ENCODE measurements at places on chromosomes 1 and 21.
A peak's percentile ranks its signal among the peaks of the same experiment; 100 is the strongest.

GRCh38 chr1:91699339-91699974 is 186.5 kb downstream of the TGFBR3 start:
- no peak for DNase-seq

DNA sequence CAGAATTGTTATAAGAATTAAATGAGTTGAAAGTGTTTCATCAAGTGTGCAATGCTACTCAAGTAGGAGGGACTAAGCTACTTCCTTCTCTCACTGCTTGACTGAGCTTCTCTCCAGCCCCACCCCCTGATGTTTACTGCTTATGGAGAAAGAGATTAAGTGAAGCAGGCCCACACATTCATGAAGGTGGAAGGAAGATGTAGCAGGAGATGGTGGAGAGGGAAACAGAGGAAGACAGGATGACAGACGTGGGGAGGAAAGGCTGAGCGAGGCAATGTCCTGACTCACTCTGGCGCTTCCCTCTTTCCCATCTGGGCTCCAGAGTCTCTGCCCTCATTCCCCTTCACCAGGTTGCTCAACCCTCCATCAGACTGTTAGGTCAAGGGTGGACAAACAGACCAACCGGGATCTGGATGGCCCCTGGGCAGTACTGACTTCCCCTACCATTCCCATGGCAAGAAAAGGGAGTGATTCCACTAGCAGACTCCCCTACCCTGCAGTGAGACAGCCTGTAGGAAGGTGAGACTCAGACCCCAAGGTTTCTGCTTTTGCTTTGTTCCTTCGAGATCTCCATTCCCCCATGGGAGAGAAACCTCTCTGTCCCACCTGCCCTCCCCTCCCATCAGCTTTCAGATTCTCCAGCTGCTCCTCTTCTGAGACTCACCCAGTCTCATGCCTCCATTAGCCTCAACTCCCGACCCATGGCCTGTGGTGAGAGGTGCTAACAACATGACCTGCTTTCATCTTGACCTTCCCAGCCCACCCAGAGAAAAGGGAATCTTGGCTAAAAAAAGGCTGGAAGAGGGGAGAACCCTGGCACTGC is 3.1 kb upstream of the ARHGEF2 start:
- DNase-seq: peak; percentile 47

DNA sequence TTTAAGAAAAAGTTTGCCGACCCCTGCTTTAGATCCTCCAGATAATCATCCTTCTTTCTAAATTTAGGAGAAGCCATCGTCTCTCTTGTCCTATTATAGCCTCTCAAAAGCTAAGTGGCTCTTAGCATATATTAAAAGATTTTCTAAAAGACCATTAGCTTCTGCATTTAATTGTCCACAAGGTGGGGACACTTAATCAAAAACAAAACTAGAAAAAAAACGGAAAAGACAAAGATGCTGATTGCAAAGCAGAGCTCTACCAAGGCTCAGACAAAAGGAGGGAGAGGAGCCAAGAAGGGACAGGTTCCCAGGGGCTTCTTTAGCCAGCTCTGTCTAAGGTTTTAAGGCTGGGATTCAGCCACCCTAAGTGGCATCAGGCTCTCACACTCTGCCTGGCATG is 128.3 kb upstream of the HMGB4 start:
- DNase-seq: no peak

DNA sequence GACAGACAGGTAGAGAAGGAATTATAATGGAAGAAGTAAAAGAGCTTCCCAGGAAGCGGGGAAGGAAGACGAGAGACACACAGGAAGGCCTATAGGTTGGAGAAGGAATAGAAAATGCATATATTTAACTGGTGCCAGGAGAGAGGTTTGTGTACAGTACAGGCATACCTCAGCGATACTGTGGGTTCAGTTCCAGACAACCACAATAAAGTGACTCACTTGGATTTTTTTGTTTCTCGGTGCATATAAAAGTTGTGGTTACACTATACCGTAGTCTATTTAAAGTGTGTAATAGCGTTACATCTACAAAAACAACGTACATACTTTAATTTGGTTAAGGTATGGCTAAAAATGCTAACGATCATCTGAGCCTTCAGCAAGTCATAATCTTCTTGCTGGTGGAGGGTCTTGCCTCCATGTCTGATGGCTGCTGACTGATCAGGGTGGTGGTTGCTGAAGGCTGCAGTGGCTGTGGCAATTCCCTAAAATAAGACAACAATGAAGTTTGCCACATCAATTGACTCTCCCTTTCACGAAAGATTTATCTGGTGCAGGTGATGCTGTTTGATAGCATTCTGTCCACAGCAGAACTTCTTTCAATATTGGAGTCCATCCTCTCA is 16.0 kb downstream of the YARS1 start:
- DNase-seq: no peak

- DNase-seq: no peak
Observed at GRCh38 chr1:153968408-153968807, 706 bp downstream of the CREB3L4 start.

DNA sequence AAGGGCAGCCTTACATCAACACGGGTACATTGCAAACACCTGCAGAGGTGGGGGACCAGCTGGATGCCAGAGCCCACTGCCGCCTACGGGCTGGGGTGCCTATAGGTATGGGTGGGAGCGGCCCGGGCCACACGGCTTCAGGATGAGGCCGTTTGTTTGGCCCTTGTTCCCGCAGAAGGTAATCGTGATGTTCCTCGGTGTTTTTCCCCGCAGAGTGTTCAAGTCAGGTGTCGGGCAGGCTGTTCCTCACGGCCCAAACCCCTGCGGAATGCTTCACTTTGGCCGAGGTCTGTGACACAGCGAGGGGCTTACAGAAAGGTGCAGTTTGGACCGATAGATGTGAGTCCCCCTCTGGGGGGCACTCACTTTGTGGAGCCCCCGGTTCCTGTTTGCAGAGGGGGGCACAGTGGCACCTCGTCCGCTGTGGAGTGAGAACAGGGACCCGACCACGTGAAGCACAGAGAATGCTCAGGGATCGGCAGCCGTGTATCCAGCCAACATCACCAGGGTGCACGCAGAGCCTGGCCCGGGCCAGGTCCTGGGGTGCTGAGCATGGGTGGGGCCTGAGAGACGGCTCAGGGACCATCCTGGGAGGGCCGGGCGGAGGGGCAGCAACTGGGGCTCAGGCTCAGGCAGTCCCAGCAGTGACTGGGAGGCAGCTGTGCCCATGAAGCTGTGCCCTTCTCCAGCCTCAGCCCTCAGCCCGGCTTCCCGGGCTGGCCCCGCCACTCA is 453 bp upstream of the TTLL10 start:
- peak; percentile 29 for DNase-seq

- no peak for DNase-seq
Observed at GRCh38 chr1:170407581-170407980, 124.4 kb upstream of the GORAB start.

DNA sequence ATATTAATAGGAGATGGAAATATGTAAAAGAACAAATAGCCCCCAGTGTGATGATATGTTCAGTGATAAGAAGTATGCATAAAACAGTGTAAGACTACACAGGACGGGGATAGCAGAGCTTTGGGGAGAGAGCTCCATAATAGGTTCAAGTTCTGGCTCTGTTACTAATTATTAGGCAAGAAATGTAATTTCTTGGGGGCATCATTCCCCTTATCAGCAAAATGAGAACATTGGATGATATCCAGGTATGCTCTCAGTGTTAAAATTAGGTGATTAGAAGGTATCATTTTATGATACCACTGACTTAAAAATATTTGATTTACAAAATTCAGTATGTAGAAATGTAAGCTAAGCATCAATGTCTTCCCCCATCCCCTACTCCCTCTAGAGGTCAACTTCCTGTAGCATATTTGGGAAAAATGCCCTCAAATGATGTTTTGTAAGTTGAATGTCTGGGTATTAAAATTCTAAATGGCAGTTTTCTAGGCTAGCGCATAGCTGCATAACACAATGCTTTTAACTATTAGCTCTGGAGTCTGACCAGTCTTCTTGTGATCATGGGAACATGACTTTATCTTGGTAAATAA is 585.7 kb upstream of the CAMK1G start:
- no peak for DNase-seq

DNA sequence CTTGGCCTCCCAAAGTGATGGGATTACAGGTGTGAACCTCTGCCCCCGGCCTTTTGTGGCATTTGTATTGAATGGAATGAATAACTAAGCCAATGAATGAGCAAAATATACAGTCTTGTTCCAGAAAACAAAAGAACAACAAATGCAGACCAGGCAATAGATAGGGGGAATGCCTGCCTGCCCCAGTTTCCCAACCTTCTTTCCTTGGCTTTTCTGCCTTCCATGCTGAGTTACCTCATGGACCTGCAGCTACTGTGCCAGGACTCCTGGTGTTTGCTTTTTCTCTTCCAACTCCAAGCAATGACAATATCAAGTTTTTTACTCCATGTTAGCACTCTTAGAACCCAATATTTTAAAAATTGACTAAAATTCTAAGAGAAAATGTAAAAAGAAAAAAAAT is 58.6 kb upstream of the BACH1 start:
- no peak for DNase-seq

GRCh38 chr21:36510911-36511310 is 31.0 kb upstream of the CLDN14 start:
- no peak for DNase-seq

DNA sequence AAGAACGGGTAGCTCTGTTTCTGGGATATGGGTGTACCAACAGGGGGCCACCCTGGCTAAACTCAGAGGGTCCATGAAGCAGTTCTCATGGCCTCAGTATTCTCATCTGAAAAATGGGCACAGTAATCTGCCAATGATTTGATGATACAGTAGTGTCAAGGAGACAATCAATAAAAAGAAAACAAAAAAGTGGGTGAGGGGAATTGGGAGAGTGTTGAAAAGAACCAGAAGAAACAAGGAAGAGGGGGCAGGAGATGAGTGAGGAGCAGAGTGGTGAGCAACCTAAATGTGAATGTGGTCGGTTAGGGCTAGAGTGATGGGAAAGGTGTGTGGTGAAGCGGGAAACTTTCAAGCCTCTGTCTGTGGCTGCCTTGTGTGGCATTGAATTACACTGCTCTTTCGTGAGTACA is 2.0 kb downstream of the SLAMF7 start:
- DNase-seq: no peak

- peak; percentile 37 for DNase-seq
Observed at GRCh38 chr1:110136911-110137310, 13.4 kb upstream of the SLC6A17 start.

- no peak for DNase-seq
Observed at GRCh38 chr1:244709076-244709475, 56.1 kb downstream of the DESI2 start.

DNA sequence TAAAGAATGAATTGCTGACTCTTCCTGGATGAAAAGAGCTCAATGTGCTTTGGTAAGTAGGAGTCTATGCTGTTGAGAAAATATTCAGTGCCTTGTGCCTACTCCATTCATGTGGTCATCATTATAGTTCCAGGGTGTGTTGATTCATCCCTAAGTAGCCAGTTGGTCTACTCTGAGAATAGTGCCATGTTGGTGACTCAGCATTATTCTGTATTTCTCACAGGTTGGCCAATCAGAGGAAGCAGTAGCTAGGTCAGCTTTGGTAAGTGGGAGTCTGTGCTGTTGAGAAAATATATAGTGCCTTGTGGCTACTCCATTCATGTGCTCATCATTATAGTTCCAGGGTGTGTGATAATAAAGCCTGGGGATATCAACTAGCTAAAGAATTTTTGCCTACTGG is 397.3 kb downstream of the AGBL4 start:
- DNase-seq: no peak
